Right cardiac atrium (tissue), 5 donors: ENCODE measurements at places on chromosomes 6 and 20. TPM values are rescaled to one million over a fixed set of nuclear protein-coding genes. Genes with fewer than 3 reads are reported as not detected.
A peak's percentile ranks its signal among the peaks of the same experiment; 100 is the strongest.

DNA sequence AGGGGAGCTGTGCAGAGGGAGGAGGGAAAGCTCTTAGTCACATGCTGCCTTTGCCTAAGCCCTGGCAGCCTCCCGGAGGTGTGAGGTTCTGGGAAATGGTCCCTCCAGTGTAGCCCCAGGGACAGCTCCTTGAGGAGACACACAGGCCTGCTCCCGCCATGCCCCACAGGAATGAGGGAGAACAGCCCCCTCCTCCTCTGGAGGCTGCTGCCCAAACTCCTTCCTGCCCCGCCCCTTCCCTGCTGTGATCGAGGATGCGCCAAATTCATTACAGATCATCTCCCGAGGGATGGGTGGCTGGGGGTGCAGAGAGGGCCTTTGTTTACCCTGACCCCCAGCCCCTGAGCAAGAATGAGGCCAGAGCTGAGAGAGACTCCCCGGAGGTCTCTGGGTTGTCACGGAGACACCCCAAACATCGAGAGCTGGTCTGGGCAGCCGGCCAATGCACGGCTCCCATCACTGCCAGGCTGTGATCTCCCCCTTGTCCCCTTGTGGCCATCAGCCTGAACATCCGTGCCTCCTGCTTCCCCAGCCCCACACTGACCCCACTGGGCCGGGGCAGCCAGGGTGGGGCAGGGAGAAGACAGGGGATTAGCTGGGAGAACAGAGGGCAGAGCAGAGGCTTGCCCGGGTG lies 8.4 kb downstream of the CYP21A2 start:
- peak; percentile 89 for DNase-seq

GRCh38 chr6:148109732-148110131 lies 232.9 kb upstream of the SASH1 start:
- no peak for DNase-seq

DNA sequence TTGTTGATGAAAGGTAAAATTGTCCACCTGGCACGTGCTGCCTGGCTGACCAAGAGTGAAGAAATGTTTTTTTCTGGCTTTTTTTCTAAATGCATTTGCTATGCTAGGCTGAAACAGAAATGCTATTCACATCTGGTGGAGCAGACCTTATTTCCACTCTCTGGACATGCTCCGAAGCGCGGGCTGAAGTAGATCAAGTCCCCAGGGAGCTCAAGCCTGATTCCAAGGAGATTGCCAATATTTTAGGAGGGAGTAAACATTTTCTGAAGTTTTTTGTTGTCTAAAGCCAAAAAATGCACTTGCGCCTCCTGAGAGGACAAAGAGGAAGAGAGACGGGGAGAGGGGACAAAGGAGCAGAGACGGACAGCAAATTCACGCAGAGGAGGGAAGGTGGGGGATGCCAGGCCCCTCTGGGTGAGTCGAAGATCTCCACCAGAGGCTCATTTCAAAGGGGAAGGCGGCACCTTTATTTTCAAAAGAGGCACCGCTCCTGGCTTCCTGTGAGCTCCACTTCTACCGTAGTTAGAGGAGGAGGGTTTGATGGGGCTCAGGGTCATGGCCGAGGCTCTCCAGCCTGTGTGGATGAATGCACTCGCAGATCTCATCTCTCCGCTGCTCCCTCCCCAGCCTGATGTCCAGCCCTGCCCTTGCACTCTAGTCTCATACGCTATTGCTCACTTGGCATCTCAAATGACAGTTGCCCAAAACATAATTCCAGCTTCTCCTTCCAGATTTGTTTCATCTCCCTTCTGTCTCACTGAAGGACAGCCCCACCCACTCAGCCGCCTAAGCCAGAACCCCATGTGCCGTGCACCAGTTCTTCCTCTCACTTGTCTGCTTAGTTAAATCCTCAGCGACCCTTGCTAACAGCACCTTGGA lies 23.1 kb upstream of the SMOC2 start:
- DNase-seq, result no peak

- no peak for DNase-seq
Measured at GRCh38 chr20:37251825-37252477, 9.7 kb downstream of the GHRH start.

The MUCL3 gene
- not detected for total RNA-seq

The TXLNB gene
- total RNA-seq, result 94.1 TPM
